ENCODE measurements at places on chromosomes 7 and 10.

GRCh38 chr10:133258818-133259601 is 17.7 kb downstream of the ADAM8 start:
- H3K27ac ChIP-seq = peak overlapping the region; percentile 7
- H3K4me1 ChIP-seq = peaks cover 8% of the 10 kb centered on the region
- H3K4me3 ChIP-seq = no peak overlapping the region
- DNase-seq = peak; percentile 69
- H3K27me3 ChIP-seq = no peaks in the 10 kb centered on the region

DNA sequence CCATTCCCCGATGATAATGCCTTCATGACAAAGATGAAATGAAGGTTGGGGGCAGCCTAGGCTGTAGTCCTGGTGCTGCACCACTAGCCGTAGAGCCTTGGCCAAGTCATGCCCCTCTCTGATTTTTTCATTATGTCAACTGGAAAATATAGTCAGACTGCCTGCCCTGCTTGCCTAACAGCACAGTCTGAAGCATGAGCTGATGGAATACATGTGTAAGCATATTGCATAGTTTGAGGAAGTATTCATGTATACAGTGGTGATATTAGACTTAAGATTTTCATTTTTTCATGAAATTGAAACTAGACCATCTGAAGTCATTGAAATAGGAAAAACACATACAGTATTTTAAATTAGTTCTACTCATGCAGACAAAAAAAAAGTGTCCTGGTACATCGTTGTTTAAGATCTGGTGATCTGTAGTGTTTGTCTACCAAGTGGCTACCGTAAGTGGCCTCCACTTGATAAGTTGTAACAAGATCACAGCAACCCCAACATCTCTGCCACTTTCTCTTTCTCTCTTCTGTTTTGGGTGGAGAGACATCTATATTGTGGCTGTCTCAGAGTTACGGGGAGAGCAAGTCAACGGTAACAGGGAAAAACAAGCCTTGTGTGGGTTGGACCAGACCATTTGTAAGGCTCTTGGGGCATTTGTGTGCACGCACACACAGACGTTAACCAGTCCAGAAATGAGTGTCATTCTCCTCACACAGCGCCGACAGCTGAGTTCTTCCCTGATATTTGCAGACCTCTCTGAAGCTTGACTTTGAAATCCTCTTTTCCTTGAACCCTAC is 716.6 kb upstream of the GALNT17 start:
- H3K4me3 ChIP-seq = no peak overlapping the region
- no peak overlapping the region for H3K27ac ChIP-seq
- no peaks in the 10 kb centered on the region for H3K4me1 ChIP-seq
- no peaks in the 10 kb centered on the region for H3K27me3 ChIP-seq

GRCh38 chr7:1193593-1194424 is 33.8 kb upstream of the ZFAND2A start:
- no peak for DNase-seq
- H3K27me3 ChIP-seq = no peaks in the 10 kb centered on the region
- no peak overlapping the region for H3K4me3 ChIP-seq
- no peaks in the 10 kb centered on the region for H3K4me1 ChIP-seq
- no peaks in the 10 kb centered on the region for H3K36me3 ChIP-seq

GRCh38 chr7:929311-929711 is 25.2 kb downstream of the ADAP1 start:
- no peak overlapping the region for H3K27ac ChIP-seq
- no peaks in the 10 kb centered on the region for H3K36me3 ChIP-seq
- peak; percentile 4 for DNase-seq
- peaks cover 5% of the 10 kb centered on the region for H3K4me1 ChIP-seq
- no peaks in the 10 kb centered on the region for H3K27me3 ChIP-seq

GRCh38 chr10:91077549-91078071 is 142.9 kb upstream of the PCGF5 start:
- peak; percentile 27 for DNase-seq
- peak overlapping the region; percentile 21 for H3K27ac ChIP-seq
- H3K4me3 ChIP-seq = no peak overlapping the region
- H3K27me3 ChIP-seq = no peaks in the 10 kb centered on the region

- no peak for DNase-seq
- H3K27me3 ChIP-seq = no peaks in the 10 kb centered on the region
- no peaks in the 10 kb centered on the region for H3K4me1 ChIP-seq
- H3K4me3 ChIP-seq = no peak overlapping the region
- no peak overlapping the region for H3K27ac ChIP-seq
Observed at GRCh38 chr7:39459636-39460035, 106.6 kb upstream of the YAE1 start.

GRCh38 chr10:102225646-102226541 is at the start of gene ELOVL3:
ELOVL3 (plus strand) TSS chr10:102226299; CDS start chr10:102226549, 250 bp downstream.
- peaks cover 2% of the 10 kb centered on the region for H3K27me3 ChIP-seq
- peak within 1 kb of the TSS; percentile 69 for H3K27ac ChIP-seq
- no peaks in the 10 kb centered on the region for H3K36me3 ChIP-seq
- no peaks in the 10 kb centered on the region for H3K4me1 ChIP-seq
- peak; percentile 94 for DNase-seq

- peak; percentile 69 for DNase-seq
- H3K27ac ChIP-seq = peak overlapping the region; percentile 21
- H3K4me1 ChIP-seq = peaks cover 3% of the 10 kb centered on the region
- no peaks in the 10 kb centered on the region for H3K27me3 ChIP-seq
- H3K36me3 ChIP-seq = no peaks in the 10 kb centered on the region
Observed at GRCh38 chr10:76643511-76643911, 994.1 kb downstream of the KCNMA1 start.
